ENCODE measurements at places on chromosomes 1 and 21. TPM values are rescaled to one million over a fixed set of nuclear protein-coding genes. Genes with fewer than 3 reads are reported as not detected.
A peak's percentile ranks its signal among the peaks of the same experiment; 100 is the strongest.

Gene BCAN
- not detected for total RNA-seq

Gene DISP3
- 0.97 TPM for total RNA-seq

Gene OR2L3
- not detected for total RNA-seq

DNA sequence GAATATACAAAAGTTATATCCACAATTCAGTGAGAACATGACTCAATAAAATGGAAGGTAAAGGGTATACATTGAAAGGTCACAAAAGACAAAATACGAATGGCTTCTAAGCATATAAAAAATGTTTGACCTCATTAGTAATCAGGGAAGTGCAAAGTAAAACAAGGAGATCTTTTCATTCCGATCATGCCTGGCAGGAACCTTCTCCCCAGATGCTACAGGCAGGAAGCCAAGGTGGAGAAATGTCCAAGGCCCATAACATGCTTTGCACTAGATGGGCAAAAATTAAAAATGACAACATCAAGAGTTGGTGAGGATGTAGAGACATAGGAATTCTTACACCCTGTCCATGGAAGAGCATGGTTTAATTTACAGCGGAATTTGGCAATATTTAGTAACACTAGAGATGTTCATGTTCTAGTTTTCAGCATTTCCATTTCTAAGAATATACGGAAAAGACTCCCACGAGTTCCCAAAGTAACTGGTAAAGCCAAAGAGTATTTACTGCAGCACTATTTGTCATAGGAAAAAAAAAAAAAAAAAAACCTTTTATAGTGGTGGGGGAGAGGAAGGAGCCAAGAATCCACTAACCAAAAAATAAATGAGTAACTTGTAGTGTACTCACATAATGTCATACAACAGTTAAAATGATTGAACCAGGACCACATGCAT, 184.5 kb upstream of the KAZN start:
- DNase-seq, result no peak

- DNase-seq, result no peak
These were observed 3.7 kb upstream of the RHEX start for GRCh38 chr1:206049293-206049692.

DNA sequence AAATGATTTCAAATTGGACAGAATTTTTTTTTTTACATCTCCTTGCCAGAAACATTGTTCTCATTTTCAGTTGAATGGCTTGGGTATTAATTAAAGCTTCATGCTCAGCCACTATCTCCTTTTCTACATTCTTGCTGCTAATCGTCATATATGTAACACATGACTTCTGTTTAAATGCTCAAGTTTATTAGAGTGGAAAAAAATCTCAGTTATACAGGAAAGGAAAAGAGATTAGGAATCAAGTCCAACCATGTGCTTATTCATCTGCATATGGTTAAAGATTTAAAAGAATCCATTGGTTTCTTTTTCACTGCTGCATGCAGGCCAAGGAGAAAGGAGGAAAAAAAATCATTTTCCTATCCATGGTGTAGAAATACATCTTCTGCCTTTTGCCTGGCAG, 47.3 kb upstream of the CNN3 start:
- no peak for DNase-seq

GRCh38 chr21:42400525-42400924, 3.2 kb upstream of the UBASH3A start:
- no peak for DNase-seq

- no peak for DNase-seq
These were observed 120.9 kb downstream of the HLX start for GRCh38 chr1:220999872-221000863.

DNA sequence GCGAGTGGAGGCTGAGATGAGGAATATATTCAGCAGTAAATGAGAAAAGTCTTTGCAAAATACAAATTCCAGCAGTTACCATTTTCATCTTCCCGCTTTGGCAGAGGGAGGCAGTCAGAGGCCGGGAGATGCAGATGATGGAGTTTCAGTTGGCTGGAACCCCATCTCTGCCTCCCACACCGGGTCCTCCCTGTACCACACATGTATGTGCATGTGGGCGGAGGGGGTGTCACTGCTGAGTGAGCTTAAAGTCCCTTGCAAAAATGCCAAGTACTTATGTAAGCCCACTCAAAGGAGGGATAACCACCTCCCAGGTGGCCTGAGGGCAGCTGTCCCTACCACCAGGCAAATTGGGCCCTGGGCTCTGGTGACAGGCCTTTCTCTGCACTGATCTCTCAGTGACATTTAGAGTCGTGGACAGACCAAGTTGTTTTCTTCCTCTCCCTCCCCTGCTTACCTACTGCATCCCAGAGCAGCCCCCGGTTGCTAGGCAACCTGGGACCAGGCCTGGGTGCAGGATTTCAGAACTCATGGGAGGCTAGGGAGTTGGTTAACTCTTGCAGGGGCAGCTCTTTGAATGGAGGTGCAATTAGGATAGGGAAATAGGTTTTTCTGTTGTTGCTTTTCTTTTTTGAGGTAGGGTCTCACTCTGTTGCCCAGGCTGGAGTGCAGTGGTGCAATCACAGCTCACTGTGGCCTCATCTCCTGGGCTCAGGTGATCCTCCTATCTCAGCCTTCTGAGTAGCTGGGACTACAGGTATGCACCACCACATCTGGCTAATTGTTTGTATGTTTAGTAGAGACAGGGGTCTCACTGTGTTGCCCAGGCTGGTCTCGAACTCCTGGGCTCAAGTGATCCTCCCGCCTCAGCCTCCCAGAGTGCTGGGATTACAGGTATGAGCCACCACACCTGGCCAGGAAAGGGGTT, 17.1 kb upstream of the UBXN10 start:
- DNase-seq, result no peak

DNA sequence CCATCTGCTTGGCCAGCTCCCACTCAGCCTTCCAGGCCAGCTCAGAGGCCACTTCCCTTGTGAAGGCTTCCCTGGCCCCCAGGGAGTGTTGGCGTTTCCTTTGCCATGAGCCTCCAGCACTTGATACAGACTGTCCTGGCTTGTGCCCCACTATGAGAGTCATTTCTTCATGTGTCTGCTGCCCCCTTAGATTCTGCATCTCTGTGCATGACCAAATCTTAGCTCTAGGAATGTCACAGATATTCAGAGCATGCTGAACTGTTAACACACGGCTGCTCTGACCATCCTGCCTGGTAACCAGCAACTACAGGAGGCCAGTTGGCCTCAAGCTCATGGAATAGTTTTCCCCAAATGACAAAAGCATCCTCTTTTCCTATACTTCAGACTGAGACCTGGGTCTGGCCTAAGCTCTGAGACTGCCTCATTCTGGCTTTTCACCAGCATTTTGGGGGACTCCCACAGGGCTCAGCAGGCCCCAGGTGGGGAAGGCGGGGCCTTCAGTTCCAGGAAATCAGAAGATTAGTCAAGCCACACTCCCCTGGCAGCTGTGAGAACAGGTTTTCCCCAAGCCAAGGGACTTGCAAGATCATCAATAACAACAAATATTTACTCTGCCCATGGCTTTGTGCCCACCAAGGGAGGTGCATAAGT, 182.6 kb upstream of the EDN2 start:
- peak; percentile 71 for DNase-seq

- no peak for DNase-seq
These were observed 17.5 kb upstream of the SUCO start for GRCh38 chr1:172515436-172515835.

GRCh38 chr1:168963601-168964000, 142.9 kb upstream of the ATP1B1 start:
- no peak for DNase-seq

DNA sequence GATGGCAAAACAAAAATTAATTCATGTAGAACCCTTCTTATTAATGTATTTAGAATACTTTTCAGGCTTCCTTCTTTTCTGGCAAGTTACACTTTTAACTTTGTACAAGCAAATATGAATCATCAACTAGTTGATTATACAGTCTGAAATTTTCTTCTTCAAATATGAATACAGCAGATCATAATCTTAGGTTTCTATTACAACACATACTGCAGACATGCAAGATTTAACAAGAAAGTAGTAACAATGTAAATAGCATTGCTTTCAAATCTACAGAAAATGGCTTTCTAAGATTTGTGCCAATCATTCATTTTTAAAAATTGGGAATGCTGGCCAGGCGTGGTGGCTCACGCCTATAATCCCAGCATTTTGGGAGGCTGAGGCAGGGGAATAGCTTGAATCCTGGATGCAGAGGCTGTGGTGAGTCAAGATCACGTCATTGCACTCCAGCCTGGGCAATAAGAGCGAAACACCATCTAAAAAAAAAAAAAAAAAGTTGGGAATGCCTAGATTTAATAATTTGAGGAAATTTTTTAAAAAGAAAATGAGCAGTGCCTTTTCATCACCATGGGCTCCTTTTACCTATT, 68.4 kb upstream of the DPYD start:
- no peak for DNase-seq

GRCh38 chr1:7043719-7044535, 258.7 kb downstream of the CAMTA1 start:
- DNase-seq, result no peak

Data from OCI-LY7 (cell line).